ENCODE measurements at places on chromosomes 3 and 15.
A peak's percentile ranks its signal among the peaks of the same experiment; 100 is the strongest.

- peak; percentile 55 for DNase-seq
Observed at GRCh38 chr3:176950743-176951142, 246.5 kb downstream of the TBL1XR1 start.

DNA sequence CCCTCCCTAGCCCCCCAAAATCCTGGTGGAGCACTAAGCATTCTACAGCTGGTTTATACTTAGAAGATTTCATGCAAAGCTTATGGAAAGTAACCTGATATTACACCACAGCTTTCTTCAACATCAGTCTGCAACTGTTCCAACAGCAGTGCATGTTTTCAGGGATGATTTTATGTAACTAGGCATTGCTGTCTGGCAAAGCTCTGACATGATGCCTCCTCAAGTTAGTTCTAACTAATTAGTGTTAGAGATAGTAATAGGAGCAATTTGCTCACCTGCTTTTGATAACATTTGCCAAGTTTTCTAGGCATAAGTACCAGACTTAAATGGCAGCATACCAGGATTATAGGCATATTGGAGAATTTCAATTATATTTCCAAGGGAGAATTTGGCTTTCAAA is 330.3 kb upstream of the SGO1 start:
- no peak for DNase-seq

DNA sequence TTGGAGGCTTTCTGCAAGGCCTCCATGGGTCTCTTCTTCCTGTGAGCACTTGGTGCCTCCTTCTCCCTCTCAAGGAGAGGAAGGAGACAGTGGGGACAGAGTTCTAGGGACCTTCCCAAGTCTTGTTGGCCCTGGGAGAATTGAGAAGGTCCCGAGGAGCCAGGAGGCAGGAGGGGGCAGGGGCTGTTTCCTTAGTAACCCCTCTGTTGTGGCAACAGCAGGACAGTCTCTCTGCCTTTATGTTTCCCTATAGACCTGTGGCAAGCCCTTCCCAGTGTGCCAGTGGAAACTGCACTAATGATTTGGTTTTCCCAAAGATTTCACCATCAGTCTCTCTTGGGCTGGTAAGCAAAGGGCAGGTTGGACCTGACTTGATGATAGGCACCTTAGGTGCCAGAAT is 87.8 kb upstream of the GALNT15 start:
- no peak for DNase-seq

DNA sequence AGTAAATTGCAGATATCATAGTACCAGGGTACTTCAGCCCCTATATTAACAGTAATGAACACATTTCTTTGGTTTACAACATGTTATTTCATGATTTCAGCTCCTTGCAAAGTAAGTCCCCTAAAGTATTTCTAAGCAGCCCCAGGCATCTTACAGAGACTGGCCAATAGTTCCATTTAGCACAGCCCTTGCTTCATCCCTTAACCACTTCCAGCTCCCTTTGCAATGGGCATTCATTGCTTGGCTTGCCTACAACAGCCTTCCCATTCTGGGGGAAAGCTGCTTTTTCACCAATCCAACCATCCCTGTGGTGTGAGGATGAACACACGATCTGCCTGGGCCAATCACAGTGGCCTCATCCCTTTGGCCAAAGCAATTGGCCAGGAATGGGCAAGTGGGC is 67.2 kb upstream of the XCR1 start:
- no peak for DNase-seq

DNA sequence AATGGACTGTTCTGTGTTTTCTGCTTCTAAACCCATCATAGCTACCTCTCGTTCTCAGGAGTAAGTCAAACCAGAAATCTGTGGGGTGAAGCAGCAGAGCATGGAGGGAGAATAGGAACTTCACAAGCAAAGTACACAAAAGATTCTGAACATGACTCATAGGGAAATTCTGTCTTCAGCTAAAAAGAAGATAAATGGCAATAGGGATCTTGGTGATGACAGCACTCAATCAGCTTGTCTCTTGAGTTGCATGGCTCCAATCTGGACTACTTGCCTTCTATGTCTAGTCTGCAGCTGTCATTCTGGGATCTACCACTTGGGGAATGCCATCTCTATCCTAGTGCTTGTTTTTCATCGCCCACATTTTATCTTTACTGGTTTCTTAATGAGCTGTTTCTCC is 13.5 kb upstream of the GRAMD1C start:
- peak; percentile 26 for DNase-seq

DNA sequence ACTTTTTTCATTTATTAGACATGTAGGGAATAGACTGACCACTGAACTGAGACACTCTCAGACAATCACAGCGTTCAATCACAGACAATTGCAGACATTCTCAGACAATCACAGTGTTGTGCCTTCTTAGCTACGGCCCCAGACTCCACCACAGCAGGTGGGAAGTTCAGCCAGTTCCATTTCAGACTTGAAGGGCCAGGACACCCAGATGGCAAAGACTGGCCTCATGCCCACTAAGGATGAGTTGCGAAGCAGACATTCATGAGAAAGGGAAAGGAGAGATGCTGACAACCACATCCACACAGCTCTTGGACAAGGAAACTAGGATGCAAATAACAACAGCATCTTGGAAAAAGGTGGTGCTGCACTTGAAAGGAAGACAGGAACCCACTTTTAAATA is 21.9 kb upstream of the ALDH1L1 start:
- DNase-seq: no peak

GRCh38 chr3:31065765-31066164 is 171.3 kb upstream of the GADL1 start:
- no peak for DNase-seq

DNA sequence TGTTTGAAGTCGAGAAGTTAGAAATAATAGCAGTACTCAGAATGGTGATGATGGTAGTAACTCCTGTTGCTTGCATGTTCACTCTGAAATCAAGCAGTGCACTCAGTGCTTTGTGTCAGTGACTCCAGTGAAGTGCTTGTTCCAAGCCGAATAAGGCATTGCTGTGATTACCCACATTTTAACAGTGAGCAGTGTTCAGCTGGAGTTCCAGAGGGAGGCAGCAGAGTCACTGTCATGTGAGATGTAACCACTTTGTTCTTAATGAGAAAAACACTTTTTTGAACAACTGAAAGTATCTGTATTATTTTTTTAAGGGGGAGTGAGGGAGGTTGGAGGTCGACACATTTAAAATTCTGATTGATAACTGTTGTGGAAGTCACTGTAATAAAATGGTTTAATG is 3.7 kb downstream of the MDFIC2 start:
- DNase-seq: peak; percentile 1

DNA sequence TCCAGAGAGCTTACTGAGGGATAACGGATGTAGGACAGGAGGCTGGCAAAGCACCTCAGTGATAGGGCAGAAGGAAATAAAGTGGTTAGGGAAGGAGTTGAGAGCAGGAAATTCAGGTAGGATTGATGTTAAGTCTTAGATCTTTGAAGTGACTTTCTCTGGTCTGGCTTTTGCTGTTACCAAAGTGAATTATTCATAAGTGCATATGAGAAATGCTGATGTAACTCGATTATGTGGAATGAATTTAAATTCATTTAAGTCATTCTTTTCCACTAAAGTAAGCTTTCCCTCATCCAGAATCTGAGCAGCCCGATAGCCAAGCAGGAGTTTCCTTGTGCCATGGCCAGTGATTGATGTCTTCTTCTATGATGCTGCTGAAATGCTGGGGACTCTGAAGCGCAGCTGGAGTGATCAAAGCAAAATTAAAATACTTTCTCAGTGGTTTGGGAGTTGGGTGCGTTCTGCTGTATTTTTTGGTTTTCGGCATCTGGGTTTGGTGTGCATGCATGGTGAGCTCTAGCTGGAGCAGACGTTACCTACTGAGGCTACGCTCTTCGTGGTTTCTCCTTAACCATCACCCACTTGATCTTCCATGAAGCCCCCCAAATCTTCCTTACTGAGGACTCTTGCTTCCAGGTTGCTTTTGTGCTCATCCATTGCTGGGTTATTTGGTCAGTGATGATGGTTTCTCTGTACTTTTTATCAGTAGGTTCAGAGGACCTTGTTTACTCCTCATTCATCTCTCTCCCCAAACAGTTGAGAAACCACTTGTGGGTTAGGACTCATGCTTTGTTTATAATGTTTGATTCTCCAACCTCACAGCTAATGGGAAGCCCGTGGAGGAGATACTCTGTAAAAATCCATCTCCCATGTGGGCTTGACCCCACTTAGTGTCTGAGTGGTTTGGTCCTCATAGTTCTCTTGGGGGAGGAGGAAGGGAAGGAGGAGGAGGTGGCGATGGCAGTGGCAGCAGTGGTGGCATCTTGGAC is 72.5 kb downstream of the IGF1R start:
- DNase-seq: no peak

DNA sequence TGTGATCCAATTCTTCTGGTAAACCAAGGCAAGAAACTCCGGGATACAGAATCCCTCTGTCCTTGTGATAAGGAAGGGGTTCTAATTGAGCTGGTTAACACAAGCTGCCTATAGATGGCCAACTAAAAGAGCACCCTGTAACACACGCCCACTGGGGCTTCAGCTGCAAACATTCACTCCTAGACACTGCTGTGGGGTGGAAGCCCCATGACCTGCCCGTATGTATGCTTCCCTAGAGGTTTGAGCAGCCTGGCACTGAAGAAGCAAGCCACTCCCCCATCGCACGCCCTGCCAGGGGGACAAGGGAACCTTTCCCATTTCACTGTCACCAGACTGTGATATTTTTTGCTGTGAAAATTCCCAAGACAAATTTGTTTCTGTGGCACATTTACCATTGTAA is 516.9 kb upstream of the GOLIM4 start:
- no peak for DNase-seq

DNA sequence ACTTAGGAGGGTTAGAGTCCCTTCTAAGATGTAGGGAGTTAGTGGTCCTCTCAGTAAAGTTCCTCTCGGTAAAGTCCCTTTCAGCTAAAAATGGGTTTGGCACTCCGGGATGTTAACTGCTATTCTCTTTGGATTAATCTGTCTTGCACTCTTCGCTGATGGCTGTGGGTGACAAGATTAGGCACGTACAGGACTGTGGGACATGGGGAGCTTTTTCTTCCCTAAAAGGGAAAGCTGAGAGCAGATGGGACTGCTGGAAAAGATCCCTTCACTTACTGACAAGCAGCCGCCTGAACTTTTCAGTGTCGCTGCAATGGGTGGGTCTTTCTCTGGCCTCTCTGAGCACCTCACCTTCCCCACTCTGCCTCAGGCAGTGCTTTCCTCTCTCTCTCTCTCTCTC is 16.4 kb upstream of the HHATL start:
- DNase-seq: no peak

DNA sequence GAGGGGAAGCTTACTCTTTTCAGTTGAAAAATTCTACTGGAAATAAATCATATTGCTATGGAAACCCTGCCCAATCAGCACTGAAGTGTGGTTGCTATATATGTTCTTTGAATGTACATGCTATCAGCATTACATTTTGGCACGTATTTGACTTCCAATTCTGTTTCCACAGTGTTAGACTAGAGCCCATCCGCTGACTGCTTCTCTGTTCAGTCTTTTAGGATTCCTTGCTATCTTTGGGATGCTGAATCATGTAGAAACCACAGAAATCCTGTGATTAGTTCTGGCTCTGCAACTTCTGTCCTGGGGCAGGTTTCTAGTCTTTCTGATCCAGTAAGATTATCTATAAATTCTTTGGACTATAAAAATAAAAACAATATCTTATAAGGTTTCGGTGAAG is 128.2 kb upstream of the SLC7A14 start:
- DNase-seq: peak; percentile 93

- peak; percentile 90 for DNase-seq
Observed at GRCh38 chr3:185200639-185201038, 47.8 kb upstream of the C3orf70 start.

DNA sequence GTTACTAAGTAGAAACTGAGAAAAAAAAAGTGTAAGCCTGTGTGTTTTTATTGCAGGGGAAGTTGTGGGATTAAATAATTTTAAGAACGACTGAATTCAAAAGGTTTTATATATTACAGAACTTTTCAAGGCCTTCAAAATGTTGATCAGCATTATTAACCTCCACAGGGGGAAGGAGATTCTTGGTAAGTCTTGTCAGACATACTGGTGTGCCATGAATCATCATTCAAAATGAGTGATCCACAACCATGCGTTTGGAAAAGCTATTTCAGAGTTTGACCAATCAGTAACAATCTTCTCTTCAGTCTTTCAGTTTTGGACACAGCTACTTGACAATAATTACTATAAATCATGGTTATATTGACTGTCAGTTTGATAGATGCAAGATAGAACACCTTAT is 70.2 kb downstream of the ADAMTS9 start:
- no peak for DNase-seq

- no peak for DNase-seq
Observed at GRCh38 chr3:45319996-45320305, 68.4 kb upstream of the LARS2 start.

GRCh38 chr3:82707035-82707434 is 945.6 kb upstream of the GBE1 start:
- peak; percentile 1 for DNase-seq

GRCh38 chr3:105077060-105077822 is 289.5 kb upstream of the ALCAM start:
- no peak for DNase-seq

DNA sequence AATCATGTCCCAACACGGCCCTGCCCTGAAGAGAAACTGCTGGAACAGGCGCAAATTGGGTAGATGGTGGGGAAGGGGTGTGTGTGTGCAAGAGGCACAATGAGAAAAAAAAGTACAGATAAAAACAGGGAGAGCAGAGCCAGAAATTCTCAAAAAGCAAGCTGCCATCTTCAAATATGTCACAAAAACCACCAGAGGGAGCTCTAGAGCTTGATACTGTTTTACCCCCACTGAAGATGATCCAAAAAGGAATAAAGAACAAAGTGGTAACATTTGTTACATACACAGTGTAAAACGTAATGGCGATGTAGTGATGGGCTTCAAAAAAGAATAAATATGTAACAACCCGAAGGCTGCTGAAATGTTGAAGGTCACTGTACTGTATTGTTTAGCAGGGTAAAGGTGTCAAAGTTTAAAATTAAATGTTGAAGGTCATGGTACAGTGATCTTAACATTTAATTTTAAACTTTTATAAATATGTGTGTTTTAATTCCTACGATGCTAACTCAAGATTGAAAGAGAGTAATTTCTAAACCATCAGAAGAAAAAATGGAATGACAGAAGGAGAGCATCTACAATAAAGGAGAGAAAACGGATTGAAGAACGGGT is 6.0 kb downstream of the SNRPA1 start:
- peak; percentile 70 for DNase-seq

- DNase-seq: no peak
Observed at GRCh38 chr3:16798738-16799137, 86.0 kb upstream of the PLCL2 start.

DNA sequence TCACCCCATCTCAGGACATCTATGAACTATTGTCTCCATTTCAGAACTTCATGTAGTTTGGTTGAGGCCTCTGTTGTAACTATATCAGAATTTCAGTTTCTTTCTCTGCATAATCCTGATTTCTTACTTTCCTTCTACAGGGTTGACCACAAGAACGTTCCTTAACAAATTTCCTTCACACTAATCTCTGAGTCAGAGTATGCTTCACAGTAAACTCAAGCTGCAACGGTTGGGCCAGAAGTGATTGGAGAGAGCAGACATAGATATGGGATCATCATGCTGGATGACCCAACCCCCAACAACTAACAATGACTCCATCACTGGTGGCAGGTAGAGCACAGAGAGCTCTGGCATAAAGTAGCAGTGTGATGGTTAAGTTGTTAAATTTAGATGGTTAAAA is 128.8 kb upstream of the OSTN start:
- DNase-seq: peak; percentile 98

- DNase-seq: peak; percentile 87
Observed at GRCh38 chr3:192481638-192482037, 245.7 kb downstream of the FGF12 start.

- no peak for DNase-seq
Observed at GRCh38 chr3:99128235-99128634, 226.7 kb upstream of the DCBLD2 start.

GRCh38 chr3:114829783-114830182 is 317.3 kb downstream of the ZBTB20 start:
- no peak for DNase-seq

- DNase-seq: no peak
Observed at GRCh38 chr15:40011303-40011702, 27.7 kb downstream of the SRP14 start.

Data from ELR (cell line).